ENCODE measurements at places on chromosomes 1 and 21. TPM values are rescaled to one million over a fixed set of nuclear protein-coding genes. Genes with fewer than 3 reads are reported as not detected.

The SEC16B gene
- 2.9 TPM for total RNA-seq

The SPATA45 gene
- total RNA-seq = not detected

The KIF14 gene
- total RNA-seq = 2.0 TPM

The RAD54L gene
- 0.82 TPM for total RNA-seq

The NLRP3 gene
- 0.23 TPM for total RNA-seq

The CLEC20A gene
- total RNA-seq = 0.08 TPM

The KRTAP7-1 gene
- not detected for total RNA-seq

The SELE gene
- 0.45 TPM for total RNA-seq

The NBPF6 gene
- not detected for total RNA-seq

The PEAR1 gene
- 1.8 TPM for total RNA-seq

The DNALI1 gene
- 3.2 TPM for total RNA-seq

The PRAMEF20 gene
- not detected for total RNA-seq

The FABP3 gene
- total RNA-seq = 19.1 TPM

The S100A7A gene
- total RNA-seq = not detected

The FCRL5 gene
- not detected for total RNA-seq

The TMEM53 gene
- total RNA-seq = 3.4 TPM

The F5 gene
- total RNA-seq = under 0.01 TPM

The KRTAP24-1 gene
- total RNA-seq = not detected

The BRINP3 gene
- total RNA-seq = not detected
